Stimulated activated CD8-positive, alpha-beta memory T cell treated with anti-CD3 and anti-CD28 coated beads, Interleukin-4, amount 100 ng/mL, for 1 hour (primary cell): ENCODE measurements at places on chromosomes 16 and 17.

GRCh38 chr17:1004769-1005295 is 7.9 kb downstream of the TIMM22 start:
- no peak for DNase-seq

DNA sequence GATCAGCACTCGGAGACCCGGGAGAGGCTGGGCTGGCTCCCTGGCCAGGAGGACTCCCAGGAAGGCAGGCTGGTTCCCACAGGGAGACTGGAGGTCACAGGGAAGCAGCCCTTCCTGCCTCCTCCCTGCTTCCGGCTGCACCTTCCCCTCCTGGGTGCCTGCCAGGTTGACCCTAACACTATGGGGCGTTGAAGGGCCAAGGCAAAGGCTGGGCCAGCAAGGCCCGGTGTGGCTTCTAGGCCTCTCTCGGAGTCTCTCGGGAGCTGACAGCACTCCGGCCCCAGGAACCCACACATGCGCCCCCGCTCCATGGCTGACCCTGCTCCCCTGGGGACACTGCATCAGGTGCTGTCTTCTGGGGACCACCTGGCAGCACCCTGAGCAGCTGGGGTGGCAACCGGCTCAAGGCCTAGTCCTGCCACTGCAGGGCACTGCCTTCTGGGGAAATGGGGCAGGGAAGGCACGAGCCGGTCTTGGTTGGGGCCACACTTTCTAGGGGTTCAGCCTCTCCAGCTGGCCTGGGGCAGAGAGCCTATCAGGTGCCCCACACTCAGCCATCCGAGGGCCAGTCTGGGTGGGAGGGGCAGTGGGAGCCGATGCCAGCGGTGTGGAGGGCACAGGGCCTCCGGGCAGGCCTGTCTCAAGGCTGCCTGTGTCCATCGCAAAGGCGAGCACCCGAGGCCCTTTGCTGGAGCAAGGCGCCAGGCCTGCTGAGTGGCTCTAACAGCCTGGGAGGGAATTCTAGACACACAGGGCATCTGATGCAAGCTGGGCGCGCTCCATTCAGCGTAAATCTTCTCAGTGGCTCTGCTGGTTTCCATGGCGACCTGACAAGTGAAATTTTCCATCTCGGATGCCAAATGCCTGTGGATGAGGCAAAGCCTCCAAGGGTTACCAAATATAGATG is 5.6 kb upstream of the MTSS2 start:
- DNase-seq = no peak

GRCh38 chr16:53950677-53951076 is 246.7 kb downstream of the FTO start:
- no peak for DNase-seq

GRCh38 chr16:67926181-67926750 is 5.4 kb downstream of the CTRL start:
- no peak for DNase-seq

DNA sequence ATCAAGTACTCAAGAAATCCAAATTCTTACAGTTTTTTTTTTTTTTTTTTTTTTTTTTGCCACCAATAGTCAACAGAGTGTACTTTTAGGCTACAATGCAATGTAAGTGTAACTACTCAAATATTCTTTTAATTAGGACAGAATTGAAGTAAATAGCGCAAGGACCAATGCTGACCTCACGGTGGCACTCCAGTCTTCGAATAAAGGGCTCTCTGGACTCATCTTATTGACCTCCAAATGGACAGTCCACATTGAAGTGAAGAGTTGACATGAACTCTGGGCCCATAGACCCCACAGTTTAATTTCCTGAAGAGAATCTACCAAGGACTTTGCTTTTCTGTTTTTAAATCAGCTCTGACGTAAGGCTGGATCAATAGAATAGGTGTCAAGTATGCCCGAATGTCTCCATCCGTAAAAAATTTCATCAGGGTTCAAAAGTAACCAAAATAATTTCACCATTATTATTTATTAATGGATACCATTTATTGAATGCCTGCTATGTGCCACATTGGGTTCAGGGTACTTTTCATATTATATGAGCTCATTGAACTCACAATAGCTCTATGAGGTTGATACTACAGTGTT is 7.3 kb upstream of the DDX52 start:
- DNase-seq = no peak
